Kidney epithelial cell (primary cell): ENCODE measurements at places on chromosomes 3 and 15.

- DNase-seq, result no peak
Observed at GRCh38 chr3:100319951-100320350, 14.6 kb upstream of the NIT2 start.

DNA sequence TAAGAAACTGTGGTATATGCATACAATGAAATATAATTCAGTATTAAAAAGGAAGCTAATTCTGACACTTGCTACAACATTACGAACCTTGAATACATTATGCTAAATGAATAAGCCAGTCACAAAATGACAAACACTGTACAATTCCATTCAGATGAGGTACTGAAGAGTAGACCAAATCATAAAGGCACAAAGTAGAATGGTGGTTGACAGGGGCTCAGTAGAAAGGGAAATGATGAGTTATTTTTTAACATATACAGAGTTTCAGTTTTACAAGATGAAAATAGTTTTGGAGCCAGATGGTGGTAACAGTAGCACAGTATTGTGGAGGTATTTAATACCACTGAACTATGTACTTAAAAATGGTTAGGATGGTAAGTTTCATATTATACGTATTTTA lies 254.6 kb upstream of the RBMS3 start:
- no peak for DNase-seq

DNA sequence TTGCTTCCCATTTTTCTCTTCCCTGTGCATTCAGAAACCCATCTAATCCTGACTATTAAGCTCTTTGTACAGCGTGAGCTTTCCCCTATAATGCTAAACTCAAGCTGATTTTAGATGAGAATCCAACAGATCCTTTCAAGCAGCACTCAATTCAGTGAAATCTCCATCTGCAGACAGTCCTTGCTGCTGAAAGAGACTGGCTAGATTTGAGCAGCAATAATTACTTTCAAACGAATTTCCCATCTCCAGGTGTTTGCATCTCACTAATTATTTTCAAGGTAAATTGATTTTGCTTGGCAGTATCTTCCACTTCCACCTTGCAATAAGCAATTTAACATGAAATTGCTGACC lies 49.5 kb upstream of the SLC7A14 start:
- DNase-seq, result no peak

DNA sequence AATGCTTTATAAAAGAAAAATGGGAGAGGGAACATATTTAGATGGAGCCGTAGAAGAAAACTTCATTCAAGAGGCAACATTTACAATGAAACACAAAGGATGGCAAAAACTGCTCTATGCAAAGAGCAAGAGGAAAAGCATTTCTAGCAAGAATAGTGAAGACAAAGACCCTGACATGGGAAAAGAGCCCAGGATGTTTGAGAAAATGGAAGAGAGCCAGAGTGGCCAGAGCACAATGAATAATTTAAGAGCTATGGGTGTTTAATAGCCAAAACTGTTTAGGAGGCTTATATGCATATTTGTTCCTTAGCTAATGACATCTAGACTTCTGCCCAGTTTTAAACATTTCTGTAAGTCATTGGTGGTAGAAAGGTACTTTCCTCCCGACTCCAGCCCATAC lies 25.4 kb upstream of the SEMA6D start:
- DNase-seq, result no peak

- DNase-seq, result no peak
Observed at GRCh38 chr15:29090617-29091466, 178.8 kb downstream of the NSMCE3 start.

- no peak for DNase-seq
Observed at GRCh38 chr3:171956181-171956683, 83.1 kb upstream of the FNDC3B start.
